Activated CD4-positive, alpha-beta T cell treated with anti-CD3 and anti-CD28 coated beads for 36 hours (primary cell): ENCODE measurements at places on chromosomes 13 and 19. TPM values are rescaled to one million over a fixed set of nuclear protein-coding genes. Genes with fewer than 3 reads are reported as not detected.
A peak's percentile ranks its signal among the peaks of the same experiment; 100 is the strongest.

GRCh38 chr19:46082728-46083050, 41.8 kb downstream of the IGFL3 start:
- DNase-seq = no peak
- no peaks in the 10 kb centered on the region for H3K4me1 ChIP-seq
- H3K4me3 ChIP-seq = no peak overlapping the region
- peaks cover 2% of the 10 kb centered on the region for H3K36me3 ChIP-seq
- H3K27ac ChIP-seq = no peak overlapping the region
- H3K27me3 ChIP-seq = peaks cover 56% of the 10 kb centered on the region

GRCh38 chr19:4390017-4390566, 10.3 kb downstream of the SH3GL1 start:
- H3K4me1 ChIP-seq = peaks cover 45% of the 10 kb centered on the region
- H3K4me3 ChIP-seq = no peak overlapping the region
- no peak for DNase-seq
- H3K36me3 ChIP-seq = peaks cover 18% of the 10 kb centered on the region
- no peaks in the 10 kb centered on the region for H3K27me3 ChIP-seq
- peak overlapping the region; percentile 75 for H3K27ac ChIP-seq

Gene PPAN
- 149 TPM for total RNA-seq

GRCh38 chr13:24038841-24039330, 121.6 kb upstream of the SPATA13 start:
- no peaks in the 10 kb centered on the region for H3K36me3 ChIP-seq
- H3K27ac ChIP-seq = no peak overlapping the region
- H3K4me1 ChIP-seq = peaks cover 6% of the 10 kb centered on the region
- H3K4me3 ChIP-seq = no peak overlapping the region
- H3K27me3 ChIP-seq = peaks cover 2% of the 10 kb centered on the region
